Tracheal epithelial cell (primary cell): ENCODE measurements at places on chromosomes 7 and 10. TPM values are rescaled to one million over a fixed set of nuclear protein-coding genes. Genes with fewer than 3 reads are reported as not detected.

Gene ARHGEF5
- total RNA-seq = 11.9 and 14.9 TPM in 2 replicates

Gene ARHGEF35
- total RNA-seq = 9.4 and 12.5 TPM in 2 replicates

Gene TMEM196
- under 0.01 TPM in 1 of 2 replicates, not detected in the other for total RNA-seq

Gene CYP2W1
- total RNA-seq = 0.24 TPM in 1 of 2 replicates, not detected in the other

Gene TAS2R40
- total RNA-seq = 0.24 TPM in 1 of 2 replicates, not detected in the other

Gene ABCA13
- total RNA-seq = 0.24 and 1.5 TPM in 2 replicates

Gene CYP26A1
- total RNA-seq = not detected in 2 replicates

Gene AQP1
- total RNA-seq = 5.3 TPM in 1 of 2 replicates, not detected in the other

Gene TUBAL3
- total RNA-seq = 0.72 TPM in 1 of 2 replicates, not detected in the other
